Femur (tissue), 1 donor: ENCODE measurements at places on chromosomes 1 and 21.

DNA sequence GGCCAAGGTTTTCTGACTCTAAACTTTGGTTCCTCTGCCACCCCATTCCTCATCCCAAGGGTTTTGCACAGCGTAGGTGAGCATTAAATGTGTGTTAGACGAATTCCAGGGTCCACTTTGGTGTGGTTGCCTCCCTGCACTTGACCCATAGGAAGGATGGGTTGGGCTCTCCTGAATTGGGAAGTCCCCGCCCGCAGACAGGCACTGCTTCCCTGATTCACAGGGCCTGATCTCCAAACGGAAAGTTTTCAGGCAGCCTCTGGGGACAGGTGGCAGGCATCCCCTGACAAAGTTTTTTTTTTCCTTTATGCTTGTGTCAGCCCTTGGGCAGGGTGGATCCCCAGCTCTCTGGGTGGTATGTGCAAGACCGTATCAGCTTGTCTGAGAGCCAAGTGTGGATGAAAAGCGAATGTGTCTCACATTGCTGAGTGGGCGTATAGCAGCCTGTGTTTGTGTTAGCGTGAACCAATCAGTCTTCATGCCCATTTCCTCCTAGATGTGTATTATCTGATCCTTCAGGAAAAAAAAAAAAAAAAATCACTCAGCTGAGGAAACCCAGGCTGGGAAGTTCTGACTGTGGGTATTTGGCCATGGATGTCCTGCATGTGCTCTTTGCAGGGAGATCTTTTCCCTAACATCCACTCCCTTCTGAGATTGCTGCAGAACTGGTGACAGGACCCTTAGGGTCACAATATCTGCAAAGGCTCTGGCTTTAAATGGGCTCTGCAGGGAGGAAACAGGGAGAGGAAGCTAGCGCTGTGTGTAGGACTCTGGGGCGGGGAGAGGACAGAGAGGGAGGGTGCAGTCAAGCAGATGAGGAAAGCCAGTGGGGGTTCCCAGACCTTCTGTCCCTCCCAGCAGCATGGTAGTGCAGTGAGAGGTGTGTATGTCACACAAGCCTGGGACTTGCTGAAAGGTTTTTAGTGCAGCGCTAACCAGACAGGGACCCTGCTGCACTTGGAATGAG lies 42.2 kb upstream of the TRABD2B start:
- DNase-seq, result no peak

DNA sequence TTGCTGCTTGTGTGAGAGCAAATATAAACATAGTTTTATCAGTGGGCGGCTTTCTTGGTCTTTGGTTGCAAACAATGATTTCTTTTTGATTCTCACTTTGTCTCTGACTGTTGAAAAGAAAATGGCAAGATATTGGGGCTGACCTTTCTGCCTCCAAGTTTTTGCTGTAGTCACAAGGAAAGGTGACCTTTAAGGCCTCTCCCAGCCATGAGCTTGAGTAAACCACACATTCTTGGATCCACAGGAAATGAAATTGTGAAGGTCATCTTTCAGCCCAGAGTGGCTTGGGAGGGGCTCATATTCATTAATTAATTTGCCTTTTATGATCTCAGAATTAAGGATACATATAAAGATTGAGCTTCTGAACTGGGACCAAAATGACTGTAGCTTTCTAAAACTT lies 241.6 kb downstream of the BACH1 start:
- no peak for DNase-seq

DNA sequence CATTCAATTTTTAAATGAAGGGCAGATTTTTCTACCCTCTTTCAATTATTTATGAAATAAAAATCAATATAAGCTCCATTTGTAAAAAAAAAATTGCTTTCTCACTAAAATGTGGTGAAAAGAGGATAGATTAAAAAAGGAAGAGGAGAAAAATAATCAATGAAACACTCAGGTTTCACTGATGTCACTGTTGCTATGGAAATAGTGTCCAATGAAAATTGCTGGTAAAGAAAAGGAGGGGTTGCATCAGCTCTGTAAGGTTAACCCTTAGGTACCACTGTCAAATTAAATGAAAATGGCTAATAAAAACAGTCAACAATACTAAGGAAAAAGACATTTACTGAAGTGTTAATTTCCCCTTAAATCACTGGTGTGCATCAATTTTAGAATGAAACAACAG lies 91.6 kb upstream of the TTC39A start:
- no peak for DNase-seq

GRCh38 chr1:34500451-34500850 lies 254.4 kb upstream of the GJB5 start:
- DNase-seq, result peak; percentile 32

DNA sequence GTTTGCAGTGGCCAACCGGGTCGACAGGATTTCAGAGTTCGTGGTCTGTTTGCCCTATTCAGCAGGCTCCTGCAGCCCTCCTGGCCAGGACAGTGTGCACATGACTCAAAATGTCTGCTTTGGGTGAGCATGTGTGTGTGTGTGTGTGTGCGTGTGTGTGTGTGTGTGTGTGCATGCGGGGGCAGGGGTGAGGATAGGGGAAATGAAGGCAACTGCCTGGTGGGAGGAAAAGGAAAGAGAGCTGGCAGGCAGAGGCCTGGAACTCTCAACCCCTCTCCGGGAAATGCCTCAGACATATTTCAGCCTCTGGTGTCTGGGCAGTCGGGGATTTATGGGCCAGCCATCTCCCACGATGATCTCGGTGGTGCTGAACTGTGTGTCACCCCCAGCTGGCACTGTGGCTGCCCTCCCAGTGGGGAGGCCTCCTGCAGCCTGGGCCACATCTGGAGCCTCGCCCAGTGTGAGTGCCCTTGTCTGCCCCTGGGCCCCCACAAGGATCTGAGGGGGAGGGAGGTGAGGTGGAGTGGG lies 15.2 kb downstream of the CDCP2 start:
- peak; percentile 55 for DNase-seq
